ENCODE measurements at places on chromosomes 5 and 9.

DNA sequence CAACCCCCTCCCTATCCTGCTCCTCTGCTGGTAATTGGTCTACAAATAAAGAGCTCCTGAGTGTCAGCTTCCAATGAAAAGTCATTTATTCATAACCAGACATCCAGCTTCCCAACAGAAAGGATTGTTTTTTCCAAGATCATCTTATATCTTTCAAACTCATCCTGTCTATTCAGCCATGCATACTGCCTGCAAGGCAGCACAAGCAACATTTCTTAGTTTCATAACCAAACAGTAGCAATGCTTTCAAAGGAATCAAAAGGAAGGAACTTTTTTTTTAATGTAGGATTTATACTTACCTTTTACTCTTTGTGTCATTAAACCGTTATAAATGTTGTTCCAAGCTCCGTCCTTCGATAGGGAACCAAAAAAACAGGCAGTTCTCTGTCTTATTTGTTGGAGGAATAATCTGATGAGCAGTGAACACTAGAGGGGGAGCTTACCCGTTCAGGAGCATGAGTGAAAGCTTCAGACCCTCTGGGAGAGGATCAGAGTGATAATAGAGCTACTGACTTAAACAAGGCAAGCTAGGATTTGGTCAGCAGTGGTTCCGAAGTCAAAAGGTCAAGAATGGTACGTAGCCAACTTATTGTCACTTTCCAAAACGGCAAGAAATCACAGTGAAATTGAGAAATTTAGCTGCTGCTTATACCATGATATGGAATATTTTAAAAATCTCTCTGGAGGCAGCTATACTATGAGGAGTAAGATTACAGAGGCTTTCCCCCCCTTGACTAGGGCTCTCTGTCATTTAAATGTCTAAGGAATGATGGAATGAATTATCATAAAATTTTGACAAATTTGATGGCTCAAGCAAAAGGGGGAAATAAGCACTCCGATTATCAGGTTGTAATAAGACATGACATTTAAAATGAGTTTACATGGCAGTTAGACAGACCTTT, 892.9 kb downstream of the NR2F1-AS1 start:
- peak; percentile 52 for DNase-seq

DNA sequence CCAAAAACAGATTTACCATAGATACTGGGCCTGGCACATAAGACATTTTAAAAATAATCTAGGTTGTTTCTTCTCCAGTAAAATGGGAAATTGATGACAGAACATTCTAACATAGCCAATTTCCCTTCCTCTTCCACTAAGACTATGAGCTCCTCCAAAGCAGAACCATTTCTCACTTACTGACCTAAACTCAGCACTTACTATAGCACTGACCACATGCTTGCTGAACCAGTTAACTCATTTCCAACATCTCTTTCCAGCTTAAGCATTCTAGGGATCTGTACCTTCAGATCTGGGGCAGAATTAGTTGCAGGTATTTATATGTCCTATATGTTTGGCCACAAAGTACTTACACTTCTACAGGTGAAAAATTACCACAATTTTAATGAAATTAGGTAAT, 58.9 kb downstream of the TTC39B start:
- no peak for DNase-seq

GRCh38 chr9:109181284-109181683, 14.2 kb upstream of the FRRS1L start:
- no peak for DNase-seq

- DNase-seq, result no peak
Measured at GRCh38 chr9:87831159-87831558, 51.5 kb upstream of the SPATA31E1 start.

DNA sequence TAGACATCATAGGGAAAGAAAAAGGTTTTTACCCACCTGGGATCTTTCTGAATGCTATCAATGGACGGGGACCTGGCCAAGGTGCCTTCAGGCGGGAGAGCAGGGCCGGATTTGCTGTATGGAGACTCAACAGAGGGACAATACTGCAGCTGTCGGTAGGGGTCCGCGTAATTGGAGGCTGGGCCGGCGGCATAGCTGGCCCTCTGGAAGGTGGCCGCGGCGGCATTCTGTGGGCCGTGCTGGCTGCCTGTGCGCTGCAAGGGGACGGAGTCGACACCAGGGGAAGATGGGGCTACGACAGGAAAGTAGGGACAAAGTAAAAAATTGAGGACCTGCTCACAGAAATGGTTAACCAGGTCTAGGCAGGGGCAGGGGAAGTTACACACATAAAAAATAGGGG, 557.9 kb downstream of the CTNND2 start:
- DNase-seq, result no peak

DNA sequence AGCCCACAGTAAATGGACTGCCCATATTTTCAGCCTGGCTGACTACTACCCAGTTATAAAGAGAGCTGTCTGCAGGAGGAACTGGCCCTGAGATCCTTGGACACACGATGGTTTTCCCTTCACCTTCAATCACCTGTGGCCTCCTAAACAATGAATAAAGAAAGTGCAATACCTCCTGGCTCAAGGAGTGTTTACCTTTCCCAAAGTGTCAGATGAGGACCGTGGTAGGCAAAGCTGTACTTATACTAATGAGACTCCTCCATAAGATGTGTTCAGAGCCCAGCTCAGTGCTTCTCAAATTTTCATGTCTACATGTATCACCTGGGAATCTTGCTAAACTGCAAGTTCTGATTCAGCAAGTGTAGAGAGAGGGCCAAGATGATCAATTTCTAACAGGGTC, 284.5 kb upstream of the VLDLR start:
- no peak for DNase-seq

DNA sequence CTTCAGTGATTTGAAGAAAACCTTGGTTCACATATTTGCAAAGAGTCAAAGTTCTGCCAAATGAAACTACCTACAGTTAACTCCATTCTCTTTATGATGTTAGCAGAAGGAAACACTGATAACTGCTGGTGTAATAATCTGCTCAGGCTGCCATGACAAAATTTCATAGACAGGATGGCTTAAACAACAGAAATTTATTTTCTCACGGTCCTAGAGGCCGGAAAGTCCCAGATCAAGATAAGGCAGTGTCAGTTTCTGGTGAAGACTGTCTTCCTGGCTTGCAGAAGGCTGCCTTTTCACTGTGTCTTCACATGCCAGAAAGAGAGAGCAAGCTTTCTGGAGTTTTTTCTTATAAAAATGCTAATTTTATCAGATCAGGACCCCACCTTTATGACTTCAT, 102.4 kb upstream of the PARP8 start:
- DNase-seq, result no peak

GRCh38 chr5:50947906-50948683, 281.7 kb downstream of the PARP8 start:
- peak; percentile 15 for DNase-seq

DNA sequence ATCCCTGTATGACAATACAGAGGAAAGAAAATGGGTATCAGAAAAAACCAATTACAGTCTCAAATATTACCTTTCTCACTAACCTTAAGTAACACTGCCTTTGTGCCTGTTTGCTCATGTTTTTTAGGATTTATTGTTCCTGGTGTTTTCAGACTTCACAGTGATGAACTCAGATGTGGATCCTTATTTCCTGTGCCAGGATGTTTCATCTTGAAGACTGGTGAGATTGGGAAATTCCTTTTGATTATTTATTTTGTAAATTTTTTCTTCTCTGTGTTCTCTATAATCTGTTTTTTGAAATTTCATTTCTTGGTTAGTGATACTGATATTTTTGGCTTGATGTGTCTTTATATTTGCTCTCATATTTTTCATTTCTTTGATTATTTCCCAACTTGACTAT, 142.4 kb upstream of the GRIN3A start:
- no peak for DNase-seq

DNA sequence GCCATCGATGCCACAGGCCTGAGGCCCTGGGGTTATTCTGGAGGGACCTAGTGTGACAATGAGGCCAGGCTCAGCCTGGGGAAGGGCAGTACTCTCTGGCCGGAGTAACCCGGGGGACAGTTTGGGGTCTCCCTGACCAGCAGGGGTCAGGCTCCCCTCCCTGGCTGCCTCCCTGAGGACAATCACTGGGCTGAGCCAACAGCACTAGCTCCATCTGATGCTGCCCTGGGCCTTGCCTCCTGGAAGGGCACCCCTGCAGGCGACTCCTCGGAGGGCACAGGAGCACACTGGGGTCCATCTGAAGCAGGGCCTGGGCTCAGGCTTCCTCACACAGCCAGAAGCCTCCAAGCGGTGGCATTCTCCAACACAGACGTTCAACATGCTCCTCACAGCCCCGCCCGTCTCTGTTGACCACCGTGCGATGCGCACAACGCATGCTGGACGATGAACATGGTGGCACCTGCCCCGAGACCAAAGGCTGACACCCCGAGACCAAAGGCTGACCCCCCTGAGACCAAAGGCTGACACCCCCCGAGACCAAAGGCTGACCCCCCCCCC, 68.3 kb downstream of the ADAMTS2 start:
- DNase-seq, result no peak

DNA sequence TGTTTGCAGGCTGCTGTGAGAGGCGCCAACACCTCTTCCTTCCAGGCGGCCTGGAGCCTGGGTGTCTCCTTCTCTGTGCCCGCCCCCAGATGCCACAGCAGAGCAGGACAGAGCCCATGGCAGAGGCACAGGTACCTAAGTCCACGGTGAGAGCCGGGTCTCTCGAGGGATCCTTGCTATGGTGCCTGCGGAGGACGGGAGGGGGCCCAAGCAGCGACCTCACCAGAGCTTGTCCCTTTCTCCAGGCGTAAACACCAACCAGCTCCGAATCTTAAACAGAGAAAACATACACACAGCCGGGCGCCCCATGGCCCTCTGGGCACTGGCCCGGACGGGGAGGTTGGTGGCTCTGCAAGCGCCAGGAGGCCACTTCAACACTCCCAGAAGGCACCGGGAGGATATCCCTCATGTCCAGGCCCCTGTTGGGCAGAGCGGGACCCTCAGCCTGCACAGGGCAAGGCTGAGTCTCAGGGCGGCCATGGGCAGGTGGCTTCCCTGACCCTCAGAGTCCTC, 11.8 kb downstream of the CCDC187 start:
- DNase-seq, result no peak

DNA sequence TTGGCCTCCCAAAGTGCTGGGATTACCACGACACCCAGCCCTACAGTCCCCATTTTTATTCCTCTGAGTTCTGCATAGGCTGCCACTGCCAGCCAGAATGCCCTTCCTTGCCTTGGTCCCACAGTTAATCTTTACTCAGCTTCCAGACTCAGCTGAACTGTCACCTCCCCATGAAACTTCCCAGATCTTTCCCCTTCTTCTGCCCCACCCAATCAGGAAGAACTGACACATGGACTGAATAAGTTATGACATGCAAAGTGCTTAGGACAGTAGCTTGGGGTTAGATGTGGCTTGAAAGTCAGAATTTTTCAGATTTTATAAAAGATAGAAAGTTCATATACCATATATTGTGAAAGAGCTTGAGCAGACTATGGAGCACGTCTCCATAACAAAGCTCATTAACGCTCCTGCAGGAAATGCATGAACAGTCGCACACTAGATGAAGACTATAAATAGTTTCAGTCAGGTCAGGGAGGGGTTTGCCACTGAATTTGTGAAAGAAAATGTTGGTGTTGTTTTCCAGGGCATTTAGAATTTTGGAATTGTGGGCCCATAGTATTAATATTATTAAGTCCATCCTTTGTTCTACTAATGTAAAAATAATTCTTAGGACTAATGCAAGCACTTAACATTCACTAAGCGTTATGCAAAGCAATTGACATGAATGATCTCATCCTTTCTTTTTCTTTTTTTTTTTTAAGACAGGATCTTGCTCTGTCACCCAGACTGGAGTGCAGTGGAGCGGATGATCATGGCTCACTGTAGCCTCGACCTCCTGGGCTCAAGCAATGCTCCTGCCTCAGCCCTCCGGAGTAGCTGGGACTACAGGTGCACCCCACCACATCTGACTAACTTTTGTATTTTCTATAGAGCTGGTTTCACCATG, 36.1 kb upstream of the DENND1A start:
- DNase-seq, result no peak

DNA sequence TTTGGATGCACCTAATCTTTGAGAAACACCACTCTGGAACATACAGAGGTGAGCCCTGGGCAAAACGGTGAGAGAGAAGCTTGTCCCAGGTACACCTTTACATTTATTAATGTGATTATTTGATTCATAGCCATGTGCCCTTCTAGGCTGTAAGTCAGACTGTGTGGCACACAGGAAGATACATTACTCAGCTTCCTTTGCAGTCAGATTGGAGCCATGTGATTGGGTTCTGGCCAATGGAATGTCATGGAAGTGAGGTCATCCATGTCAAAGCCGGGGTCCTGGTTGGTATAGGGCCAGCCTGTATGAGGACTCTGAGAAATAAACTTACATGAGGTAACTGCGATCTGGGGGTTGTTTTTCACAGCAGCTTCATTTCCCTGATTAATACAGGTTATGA, 106.8 kb upstream of the CD180 start:
- no peak for DNase-seq

- no peak for DNase-seq
Measured at GRCh38 chr9:91085517-91086291, 276.0 kb downstream of the AUH start.

DNA sequence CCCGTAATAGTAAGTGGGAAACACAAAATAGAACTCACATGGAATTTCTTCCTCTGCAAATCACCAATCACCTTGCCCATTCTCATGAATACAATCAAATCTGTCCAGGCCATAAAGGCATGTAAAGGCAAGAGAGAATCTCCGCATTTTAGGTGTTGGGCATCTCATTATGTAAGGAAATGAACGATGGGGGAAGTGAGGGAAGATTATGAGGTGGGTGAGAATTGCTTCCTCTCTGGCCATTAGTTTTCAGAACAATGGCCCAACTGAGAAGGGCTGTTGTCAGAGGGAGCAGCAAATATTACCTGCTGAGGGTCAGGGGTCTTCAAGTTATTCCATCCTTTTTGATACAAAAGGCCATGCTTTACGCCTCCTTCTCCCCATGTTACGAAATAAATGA, 455.1 kb downstream of the ARHGEF28 start:
- DNase-seq, result no peak

DNA sequence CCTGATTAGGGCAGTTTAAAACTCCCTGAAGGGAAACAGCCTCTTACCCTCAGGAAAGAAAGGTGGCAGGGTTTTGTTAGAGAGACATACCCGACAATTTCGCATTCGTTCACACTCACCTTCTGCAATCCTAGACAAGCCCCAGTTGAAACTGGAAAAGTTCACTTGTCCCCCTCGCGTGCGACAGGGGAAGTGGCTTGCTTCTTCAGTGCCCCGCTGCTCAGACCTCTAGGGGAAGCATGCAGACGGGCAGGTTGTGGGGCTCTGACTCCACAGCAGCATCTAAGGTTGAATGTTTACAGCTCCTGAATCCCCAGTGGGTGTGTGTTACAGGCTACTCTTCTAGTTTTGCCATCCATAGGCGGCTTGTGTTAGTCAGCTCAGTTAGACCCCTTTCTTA, 575.7 kb upstream of the ACO1 start:
- no peak for DNase-seq
